ENCODE measurements at places on chromosomes 7 and 10. TPM values are rescaled to one million over a fixed set of nuclear protein-coding genes. Genes with fewer than 3 reads are reported as not detected.

Gene ACBD7
- 0.86 TPM for total RNA-seq

- DNase-seq, result no peak
Observed at GRCh38 chr10:90587561-90587960, 270.3 kb downstream of the HTR7 start.

DNA sequence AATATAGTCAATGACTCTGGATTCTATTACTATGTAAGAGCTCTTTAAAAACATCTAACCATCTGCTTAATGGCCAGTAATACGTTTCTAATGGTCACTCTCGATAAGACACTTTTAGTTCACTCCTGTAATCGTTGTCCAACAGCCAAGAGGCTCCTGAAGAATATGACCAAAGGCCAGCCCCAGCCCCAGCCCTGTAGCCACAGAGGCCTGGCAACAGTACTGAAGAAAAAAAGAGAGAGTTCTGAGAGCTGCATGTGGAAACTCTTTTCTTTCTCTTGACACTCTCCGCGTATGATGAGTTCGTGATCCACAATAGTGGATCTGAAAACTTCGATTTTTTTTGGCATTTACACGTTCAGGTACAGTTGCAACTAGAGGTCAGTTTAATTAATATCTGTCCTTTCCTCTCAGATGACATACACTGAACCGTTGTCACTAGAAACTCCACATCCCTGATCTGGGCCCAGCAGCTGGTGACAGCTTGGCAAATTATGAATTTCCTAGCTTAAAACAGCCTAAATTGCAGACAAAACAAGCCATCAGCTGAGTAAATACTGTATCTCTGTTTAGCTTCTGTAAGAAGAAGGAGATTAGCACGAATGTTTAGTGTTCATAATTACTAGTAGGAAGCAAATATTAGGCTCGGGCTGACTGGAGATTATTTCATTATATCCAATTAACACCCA is 456.7 kb downstream of the LRMDA start:
- DNase-seq, result peak; percentile 17

- no peak for DNase-seq
Observed at GRCh38 chr7:29271319-29271658, 76.7 kb downstream of the CHN2 start.

- DNase-seq, result no peak
Observed at GRCh38 chr7:155218276-155219153, 79.2 kb upstream of the INSIG1 start.

DNA sequence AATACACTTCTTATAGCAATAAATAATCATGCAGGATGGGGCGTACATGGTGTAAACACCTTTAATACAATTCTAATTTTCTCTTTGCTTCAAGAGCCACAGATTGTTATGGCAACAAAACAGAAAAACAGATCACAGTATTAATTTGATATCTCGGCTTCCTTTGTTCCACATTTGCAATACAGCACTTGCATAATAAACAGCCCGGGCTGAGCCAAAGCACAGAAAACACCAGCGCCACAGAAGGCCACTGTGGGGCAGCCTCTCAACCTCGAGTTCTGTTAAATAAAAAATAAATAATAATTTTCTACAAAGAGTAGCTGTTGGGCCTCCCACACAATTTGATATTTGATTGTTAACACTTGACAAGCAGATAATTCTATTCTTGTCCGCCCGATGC is 255.9 kb downstream of the USP6NL start:
- no peak for DNase-seq

DNA sequence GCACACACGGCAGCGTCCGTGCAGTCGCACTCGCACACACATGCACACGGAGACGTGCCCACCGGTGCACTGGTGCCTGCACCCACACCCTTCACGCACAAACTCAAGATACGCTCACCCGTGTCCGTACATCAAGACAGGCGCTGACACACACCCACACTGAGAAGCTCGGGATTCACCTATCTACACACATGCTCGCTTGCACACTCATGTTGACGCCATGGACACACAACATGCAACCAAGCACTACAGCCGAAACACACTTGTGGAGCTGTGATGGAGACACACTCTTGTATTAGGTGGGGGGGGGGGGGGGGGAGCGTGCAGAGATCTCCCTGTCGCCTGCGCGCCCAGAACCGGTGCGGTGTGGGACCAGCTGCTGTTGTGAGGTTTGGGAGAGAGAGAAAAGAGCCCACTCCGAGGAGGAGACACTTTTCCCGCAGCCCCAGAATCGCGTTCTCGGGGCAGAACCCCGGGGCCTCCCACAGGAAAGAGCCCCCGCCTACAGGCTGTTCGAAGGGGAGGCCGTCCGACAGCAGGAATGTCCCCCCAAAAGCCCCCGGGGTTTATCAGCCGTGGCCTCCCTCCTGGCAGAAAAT is 605 bp upstream of the NFKB2 start:
- no peak for DNase-seq

DNA sequence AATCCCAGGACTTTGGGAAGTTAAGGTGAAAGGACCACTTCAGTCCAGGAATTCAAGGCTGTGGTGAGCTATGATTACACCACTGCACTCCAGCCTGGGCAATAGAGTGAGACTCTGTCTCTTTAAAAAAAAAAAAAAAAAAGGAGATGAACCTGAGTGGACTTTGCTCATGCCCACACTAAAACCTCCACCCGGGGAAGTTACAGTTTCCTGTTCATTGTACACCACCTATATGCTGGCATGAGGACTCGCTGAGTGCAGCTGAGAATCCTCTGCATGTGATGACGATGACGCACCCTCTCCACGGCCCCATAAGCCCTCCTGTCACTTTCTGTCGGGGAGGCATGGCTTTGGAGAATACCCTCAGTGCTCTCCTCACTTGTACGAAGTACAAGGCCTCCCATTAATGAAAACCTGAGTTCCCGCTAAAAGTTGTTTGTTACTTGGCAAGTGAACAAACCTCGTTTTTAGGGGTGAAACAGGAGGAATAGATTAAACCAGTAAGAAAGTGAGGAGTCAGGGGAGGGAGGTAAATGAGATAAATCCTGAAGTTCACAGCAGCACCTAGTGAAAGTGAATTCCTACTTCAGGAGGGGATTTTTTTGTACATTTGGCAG is 15.9 kb downstream of the TMEM176B start:
- no peak for DNase-seq

GRCh38 chr10:69863580-69863979 is 61.9 kb downstream of the COL13A1 start:
- DNase-seq, result no peak

- no peak for DNase-seq
Observed at GRCh38 chr7:151008511-151009323, 15.6 kb downstream of the ATG9B start.

DNA sequence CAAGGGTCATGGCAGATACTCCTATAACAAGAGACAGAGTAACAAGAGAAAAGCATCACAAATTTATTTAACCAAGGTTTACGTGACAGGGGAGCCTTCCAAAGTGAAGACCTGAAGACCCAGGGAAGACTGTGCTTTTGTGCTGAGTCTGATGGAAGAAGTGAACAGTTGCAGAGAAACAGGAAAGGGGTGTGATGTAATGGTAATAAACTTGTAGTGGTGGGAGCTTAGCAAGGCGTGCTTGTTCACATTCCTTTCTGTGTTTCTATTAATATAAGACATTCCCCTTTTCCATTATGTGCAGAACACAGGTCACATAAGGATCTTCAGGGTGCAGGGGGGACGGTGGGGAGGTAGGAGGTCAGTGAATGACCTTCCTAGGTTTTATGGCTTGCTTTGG is 25.5 kb upstream of the C10orf67 start:
- no peak for DNase-seq

- no peak for DNase-seq
Observed at GRCh38 chr10:121669028-121669374, 70.8 kb upstream of the FGFR2 start.

Gene EEF1AKMT2
- total RNA-seq, result 21.9 TPM

- DNase-seq, result no peak
Observed at GRCh38 chr10:77669892-77670291, 32.3 kb upstream of the KCNMA1 start.

DNA sequence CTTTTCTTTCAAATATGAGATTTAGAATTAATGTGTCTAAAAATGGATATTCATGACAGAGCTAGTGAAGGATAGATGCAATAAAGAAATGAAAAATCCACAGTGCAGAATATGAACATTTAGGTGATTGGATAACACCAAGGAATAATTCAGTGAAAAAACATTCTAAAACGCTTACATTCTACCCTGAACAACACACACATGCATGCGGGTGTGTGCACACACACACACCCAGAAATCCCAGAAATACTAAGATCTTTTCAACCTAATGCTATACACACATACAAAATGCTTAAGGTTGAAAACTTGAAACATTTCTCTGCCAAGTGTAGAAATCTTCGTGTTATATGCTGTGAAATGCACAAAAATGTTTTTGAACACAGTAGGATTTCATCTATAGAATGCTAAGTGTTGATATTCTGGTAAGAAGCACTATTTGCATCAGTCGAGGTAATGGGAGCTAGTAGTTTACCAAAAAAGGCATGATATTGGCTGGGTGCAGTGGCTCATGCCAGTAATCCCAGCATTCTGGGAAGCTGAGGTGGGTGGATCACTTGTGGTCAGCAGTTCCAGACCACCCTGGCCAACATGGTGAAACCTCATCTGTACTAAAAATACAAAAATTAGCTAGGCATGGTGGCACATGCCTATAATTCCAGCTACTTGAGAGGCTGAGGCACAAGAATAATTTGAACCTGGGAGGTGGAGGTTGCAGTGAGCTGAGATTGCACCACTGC is 600.6 kb downstream of the PHTF2 start:
- no peak for DNase-seq

Gene NRG3
- not detected for total RNA-seq

Gene ATOH7
- total RNA-seq, result not detected

Gene CRHR2
- total RNA-seq, result not detected

DNA sequence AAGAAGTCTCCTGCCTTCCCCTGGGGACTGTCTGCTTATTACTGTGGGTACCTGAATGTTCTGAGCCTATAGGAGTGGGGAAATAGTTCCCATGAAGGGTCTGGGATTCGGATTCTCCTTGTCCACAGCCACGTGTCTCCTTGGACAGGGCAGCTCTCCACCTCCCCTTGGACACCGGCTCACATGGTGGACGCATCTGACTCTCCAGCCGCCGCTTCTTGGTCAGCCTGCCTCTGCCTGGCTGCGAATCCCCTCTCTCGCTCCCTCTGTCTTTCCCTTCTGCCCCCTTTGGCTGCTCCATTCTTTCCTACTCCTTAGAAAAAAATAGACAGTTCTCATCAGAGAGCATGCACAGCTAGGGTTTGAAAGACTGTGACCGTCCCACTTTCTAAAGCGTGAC is 46.9 kb downstream of the JAKMIP3 start:
- peak; percentile 78 for DNase-seq

Gene SHLD2
- total RNA-seq, result 29.3 TPM

Gene CPVL
- 2.0 TPM for total RNA-seq

- no peak for DNase-seq
Observed at GRCh38 chr10:84196083-84196482, 1.7 kb downstream of the CDHR1 start.

Gene CCL24
- total RNA-seq, result not detected
